ENCODE measurements at places on chromosomes 3 and 15.

- no peak for DNase-seq
These were observed 169.1 kb upstream of the CCDC54 start for GRCh38 chr3:107208100-107208499.

DNA sequence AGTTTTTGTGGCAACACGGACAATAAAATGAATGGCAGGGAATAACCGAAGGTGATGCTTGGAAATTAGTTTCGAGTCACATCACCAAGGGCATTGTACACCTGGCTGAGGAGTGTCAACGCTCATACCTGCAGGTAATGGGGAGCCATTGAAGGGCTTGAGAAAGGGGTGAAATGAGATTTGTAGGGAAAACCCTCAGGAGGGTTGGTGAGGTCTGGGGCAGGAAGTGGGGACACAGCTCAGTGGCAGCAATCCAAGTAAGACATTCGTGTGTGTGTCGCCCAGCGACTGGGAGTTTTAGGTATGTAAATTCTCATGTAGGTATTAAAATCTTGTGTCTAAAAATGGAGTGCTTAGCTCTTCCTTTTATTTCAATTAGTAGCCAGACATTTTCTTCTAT lies 14.3 kb downstream of the PARP14 start:
- no peak for DNase-seq

GRCh38 chr3:123620343-123620742 lies 35.5 kb upstream of the HACD2 start:
- no peak for DNase-seq

DNA sequence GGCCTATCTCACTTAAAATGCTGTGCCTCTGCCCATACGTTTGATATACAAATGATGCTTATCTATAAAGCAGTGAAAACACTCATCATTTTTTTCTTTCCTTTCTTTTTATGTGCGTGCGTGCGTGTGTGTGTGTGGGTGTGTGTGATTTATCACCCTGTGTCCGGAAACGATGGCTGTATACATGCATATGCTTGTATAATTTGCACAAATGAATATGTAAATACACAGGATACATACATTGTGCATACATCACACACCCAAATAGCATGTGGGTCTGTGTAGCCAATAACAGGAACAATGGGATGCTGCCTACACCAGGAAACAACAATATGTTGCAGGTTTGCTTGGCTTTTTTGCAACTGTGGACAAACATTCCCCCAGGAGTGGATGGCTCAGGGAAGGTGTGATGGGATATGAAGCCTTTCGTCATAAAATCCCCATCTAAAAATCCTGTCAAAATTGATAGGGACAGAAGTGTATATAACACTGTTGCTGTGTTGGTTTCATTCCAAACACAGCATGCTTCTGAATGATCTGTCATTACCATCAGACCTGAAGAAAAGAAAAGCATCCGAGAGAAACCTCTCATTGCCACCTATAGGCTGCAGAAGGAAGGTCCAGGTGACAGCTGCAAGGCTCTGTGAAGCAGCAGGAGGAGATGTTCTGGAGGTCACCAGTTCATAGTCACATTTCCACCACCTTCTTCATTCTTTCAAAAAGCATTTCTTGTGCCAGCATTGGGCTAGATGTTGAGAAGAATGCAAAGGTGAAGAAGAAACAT lies 503.9 kb upstream of the NR2F2 start:
- peak; percentile 23 for DNase-seq

DNA sequence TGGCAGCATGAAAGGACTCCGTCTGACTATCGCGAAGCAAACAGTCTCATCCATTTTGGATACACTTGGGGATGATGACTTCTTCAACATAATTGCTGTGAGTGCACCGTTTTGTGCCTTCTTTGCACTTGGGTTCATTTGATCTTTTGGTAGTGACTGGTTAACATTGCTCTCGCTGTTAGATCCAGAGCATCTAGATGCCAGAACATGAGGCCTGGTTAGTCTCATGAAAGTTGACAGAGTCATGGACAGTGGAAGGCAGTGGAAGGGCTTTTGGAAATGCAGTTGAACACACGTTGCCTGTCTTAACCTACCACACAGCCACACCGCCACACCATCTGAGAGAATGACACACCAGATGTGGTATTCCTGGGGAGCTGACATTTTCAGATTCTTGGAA lies 357.9 kb downstream of the LRTM1 start:
- no peak for DNase-seq

DNA sequence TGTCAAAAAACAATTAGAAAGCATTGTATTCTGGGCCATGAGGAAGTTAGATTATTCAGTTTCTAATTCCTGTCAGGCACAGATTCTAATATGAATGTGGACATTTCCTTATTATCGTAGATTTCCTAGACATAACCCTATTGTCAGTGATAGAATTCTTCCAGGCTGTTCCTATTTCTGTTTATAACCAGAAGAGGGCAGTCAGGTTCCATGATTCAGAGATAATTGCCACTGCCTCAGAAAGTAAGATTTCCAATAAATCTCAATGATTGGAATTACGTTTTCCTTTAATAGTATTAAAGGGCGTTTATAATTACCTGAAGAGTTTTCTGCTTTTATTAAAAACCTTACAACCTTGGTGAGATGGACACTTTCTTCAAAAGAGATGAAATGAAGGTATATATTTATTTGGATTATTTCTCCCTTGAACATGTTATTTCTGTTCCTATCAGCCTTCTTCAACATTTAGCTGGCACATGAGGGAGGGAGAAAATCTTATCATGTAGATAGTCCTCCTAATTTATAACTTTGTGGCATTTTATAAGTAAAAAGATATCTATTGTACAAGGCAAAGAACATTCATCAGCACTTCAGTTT lies 439.2 kb downstream of the MCTP2 start:
- peak; percentile 2 for DNase-seq

DNA sequence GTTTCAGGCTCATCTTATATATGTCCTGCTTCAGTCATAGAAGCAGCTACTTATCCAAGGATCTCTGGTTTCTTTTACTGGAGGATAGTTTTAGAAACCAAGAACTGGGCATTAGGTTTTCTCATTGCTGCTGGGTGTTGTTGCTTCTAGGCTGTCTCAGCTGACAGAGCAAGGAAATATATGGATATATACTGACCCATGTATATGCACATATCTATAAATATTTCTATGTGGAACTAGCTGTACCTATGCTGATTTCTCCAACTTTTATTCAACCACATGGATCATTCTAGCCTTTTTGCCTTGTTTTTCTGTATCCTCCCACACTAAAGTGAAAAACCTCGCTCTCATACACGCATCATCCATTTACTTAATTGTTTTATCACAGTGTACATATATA lies 64.2 kb downstream of the TP63 start:
- DNase-seq, result no peak

DNA sequence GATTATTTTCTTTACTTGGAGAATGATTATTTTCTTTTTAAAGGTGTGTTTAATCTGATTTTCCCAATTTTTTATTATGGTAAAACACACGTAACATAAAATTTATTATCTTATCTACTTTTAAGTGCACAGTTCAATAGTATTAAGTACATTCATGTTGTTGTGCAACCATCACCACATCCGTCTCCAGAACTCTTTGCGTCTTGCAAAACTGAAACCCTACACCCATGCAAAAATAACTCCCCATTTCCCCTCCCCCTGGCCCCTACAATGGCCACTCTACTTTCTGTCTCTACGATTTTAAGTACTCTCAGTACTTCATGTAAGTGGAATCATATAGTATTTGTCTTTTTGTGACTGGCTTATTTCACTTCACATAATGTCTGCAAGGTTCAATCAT lies 230.7 kb downstream of the SATB1 start:
- no peak for DNase-seq

- no peak for DNase-seq
These were observed 414.9 kb downstream of the RBMS3 start for GRCh38 chr3:29695643-29696198.

DNA sequence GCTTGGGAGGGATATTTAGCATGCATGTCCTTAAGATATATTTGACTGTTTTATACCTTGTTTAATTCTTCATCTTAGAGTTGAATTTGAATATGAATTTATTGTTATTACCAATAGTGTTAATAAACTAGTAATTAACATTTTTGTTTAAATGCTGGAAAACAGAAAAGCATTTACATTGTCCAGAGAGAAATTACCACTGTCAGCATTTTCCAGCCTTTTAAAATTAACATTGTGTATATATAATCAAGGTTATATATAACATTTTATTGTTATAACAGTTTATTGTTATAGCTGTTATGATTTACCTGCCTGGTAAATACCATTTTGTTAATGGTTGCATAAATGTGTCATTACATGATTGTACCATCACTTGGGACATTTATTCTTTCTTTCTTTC lies 8.0 kb upstream of the P4HTM start:
- DNase-seq, result no peak

- no peak for DNase-seq
These were observed 160.6 kb upstream of the ICE2 start for GRCh38 chr15:60639502-60639901.

GRCh38 chr3:50655009-50655830 lies 19.5 kb upstream of the DOCK3 start:
- no peak for DNase-seq

DNA sequence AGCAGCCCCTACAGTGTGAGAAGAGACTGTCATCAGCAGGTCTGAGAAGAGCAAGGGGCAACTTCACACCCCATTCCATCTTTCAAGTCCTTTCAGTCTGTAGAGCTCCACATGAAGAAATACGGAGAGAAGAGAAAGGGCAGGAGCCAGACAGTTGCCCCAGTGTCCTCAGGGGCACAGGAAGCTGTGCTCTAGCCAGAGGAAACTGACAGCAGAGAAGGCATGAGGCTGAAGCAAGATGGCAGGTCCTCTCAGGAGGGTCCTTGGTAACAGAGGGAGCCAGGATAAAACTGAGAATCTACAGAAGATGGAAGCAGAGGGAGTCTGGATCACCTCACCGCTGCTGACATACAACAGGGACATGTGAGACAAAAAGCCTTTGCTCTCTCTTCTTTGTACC lies 47.3 kb downstream of the PLCH1 start:
- DNase-seq, result no peak

- no peak for DNase-seq
These were observed 548.1 kb upstream of the LMCD1 start for GRCh38 chr3:7953449-7954014.

GRCh38 chr15:99509686-99510461 lies 55.9 kb upstream of the MEF2A start:
- DNase-seq, result no peak

- DNase-seq, result no peak
These were observed 461.3 kb upstream of the RASGRP1 start for GRCh38 chr15:39025881-39026280.

DNA sequence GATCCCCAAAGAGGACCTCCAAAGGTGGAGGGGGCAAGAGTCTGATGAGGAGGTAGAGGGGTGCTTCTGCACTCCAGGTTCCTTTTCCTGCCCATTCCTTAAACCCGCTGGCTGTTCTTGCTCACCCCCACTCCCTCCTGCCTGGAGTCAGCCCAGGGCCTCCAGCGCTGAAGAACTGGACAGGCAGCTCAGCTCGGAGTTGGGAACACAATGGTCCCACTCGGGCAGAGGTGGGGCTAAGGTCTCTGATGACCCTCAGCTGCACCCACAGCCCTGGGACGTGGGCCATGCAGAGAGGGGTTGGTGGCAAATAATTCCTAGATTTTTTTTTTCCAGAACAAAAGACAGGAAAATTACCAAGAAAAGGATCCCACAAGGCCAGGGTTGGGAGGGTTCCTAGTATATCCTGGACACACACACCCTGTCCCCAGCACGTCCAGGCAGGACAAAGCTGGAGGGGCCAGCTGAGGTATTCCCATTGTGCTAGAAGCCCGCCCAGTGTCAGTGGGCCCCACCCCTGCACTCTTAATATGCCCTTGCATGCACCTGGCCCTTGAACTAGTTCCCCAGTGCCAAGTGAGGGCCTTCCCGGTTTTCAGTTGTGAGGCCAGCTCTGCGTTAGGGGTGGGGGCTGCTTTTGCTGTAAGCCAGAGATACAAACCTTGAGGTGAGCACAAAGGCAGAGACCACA lies 22.1 kb upstream of the IP6K2 start:
- DNase-seq, result no peak

DNA sequence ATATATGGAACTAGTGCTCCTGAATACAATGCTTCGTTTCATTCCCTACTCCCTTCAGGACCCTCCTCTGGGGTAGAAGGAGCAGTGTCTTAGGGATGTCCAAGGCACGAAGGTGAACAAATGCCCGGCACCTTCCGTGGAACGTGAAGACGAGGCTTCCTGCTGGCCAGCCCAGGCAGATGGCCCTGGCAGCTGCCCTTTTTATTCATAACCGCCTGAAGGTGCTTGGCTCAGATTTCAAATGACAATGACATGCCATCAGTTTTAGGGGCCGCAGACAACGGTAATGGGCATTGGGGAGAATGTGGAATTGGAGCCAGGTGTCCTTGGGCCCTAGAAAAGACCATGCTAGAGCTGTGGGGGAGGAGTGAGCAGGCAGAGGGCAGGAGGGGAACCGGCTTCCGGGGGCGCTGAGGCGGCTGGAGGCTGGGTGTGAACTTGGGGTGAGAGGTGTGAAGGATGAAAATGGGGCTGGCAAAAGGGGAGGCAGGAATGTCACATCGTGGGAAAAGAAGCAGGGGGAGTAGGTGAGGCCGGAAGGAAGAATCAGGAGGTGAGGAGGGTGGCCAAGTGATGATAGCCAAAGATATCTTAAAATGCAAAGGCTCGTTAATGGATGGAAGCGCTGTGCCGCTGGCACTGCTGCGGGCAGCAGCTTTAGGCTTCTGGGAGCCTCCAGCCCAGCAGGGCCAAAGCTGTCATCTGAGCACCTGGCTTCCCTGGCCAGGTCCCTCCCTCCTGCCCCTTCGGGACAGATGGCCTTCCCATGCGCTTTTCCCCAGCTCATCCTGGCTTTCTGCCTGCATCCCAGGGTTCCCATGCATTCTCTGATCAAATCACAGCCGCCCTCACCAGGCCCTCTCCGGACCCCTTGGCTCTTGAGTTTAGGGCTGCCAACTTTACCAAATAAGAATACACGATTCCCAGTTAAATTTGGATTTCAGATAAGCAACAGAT lies 93.7 kb downstream of the TMEM266 start:
- DNase-seq, result no peak

Data from CD4-positive, alpha-beta T cell treated with Interleukin-17A for 1 hour (primary cell).